Muscle of arm (tissue), 14 donors: ENCODE measurements at places on chromosomes 3 and 15.

DNA sequence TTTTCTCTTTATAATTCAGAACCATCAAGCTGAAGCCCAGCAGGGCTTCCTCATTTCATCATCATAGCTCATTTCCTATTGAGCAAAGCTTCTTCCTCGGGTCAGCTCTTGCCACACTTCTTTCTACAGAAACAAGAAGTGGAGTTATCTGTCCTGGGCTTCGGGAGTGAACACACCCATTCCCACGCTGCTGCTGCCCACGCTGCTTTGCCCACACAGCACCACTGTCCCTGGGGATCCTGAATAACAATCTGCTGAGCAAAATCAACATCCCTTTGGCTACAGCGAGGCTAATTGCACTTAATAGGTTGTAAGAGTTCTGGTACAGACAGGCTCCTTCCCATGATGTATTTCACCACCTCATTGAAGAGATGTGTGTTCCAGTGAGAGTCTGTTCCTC lies 23.7 kb downstream of the CEP19 start:
- peak; percentile 14 for DNase-seq

DNA sequence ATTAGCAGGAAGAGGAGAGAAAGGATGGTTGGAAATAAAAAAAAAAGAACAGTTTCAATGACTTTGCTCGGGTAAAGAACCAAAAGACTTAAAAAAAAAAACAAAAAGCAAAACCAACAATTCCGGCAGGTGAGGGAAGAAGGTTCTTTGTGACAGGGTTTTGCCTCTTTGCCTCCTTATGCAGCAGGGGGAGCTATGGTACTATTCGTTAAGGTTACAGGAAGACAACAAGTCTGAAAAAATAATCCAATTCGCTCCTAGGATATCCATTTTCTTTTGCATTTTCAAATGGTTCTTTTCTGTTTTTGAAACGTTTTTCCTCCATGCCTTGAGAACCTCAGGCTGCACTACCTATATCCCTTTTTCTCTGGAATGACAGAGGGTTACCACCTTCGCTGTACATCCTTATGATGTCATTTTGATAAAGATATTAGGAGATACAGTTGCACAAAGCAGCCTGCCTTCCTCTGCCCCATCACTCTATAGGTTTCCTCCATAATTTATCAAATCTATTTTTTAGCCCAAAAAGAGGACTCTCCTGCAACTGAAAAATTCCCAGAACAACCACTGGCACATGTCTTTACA lies 55.0 kb downstream of the CFAP20DC start:
- DNase-seq = peak; percentile 60

DNA sequence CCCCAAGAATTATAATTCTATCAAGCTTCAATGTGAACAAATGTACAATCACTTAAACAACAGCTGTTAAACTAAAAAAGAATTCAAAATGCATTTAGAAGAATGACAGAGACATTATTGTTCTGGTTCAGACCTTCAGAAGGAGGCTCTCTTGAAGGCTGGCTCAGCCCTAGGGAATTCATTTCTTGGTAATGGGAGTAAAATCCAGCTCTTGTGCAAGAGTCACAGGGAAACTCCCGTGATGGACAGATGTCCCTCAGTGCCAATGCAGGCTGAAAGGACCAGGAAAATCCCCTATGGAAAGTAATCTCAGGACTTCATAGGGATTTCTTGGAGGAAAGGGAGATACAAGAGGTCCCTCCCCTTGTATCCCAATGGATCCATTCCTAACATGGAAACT lies 149.9 kb upstream of the STT3B start:
- no peak for DNase-seq

DNA sequence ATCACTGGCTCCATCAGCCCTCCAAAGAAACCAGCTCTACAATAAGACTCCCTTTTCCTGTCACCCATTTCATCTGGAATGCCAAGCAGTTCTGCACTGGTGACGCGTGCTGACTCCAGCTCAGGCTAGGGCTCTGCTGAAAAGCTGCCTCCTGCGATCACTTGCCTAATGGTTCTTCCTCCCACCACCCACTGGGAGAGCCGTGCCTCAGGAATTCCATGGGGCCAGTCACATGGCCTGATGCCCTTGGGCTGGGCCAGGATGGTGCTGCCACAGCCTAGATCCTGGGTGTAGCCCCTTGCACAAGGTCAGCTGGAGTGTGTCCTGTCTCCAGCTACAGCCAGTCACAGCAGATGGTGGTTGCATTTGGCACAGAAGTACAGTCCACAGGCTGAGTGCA lies 98.9 kb downstream of the DNAJB8 start:
- no peak for DNase-seq

GRCh38 chr3:66140106-66140505 lies 80.7 kb upstream of the SLC25A26 start:
- no peak for DNase-seq

DNA sequence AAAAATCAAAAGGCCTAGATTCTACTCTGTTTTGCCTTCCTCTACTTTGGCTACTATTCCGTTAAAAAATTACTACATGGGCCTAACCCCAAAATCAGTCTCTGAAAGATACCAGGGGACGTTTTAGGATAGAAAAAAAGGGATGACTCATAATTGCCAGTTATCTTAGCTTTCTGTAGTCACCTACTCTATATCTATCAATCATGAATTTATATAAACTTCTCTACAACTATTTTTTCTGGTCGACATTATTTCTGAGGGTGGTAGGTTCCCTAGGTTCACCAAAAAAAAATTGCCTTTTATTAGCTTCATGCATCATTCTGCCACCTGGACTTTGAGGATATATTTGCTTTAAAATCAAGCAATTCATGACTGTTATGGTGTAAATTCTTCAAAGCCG lies 36.5 kb downstream of the RAF1 start:
- no peak for DNase-seq

DNA sequence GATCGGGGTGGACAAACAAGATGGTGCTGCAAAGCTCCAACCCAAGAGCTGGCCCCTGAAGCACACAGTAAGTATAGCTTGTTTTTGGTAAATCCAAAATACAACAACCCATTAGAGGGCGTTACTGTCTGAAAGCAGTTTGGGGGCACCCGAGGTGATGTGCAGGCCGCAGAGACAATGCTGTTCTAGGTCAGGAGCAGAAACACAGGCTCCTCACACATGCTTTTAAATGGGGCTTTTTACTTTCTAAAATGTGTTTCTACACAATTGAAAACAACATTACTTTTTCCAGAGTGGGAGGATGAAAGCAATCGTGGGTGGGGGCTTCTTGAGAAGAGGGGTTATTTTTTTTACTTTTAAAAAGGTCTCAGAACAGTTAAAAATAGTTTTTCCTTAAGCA lies 1029.3 kb upstream of the CFAP20DC start:
- DNase-seq = no peak

DNA sequence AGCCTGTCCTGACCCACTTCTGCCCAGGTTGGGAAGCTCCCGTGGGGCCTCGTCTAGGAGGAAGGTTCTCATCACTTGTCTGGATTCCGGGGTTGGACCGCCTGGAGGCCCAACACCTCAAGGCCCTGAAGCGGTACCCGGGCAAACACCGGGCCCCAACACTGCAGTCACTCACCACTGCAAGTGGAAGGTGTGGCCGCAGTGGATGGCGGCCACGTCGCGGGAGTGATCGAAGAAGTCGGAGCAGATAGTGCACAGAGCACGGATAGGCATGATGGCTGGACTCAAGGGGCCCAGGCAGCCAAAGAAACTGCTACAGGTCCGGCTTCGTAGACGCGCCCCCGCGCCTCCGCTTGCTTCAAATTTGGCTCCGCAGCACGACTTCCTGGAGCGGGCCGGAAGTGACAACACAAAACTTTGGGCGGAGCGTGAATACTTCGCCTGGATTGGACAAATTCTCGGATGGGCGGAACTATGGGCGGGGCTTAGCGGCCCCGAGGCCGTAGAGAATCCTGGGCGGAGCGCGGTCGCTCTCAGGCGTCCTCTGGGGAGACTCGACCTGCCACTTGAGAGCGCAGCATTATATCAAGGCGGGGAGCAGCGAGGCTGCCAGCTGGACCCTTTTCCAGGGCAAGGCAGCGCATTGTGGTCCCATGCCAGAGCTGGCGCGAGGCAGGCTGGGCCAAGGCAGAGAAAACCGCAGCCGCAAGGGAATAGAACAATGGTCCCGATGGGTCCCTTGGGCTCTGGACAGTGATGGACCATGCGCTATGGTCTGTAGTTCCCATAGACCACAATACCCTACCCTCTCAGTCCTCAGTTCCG lies at the start of gene TRAIP:
Gene TRAIP, minus strand, starts transcription at position 384 of the 825 bp plus-strand sequence. Its CDS starts 111 bp downstream, at position 273.
- DNase-seq = peak; percentile 97

GRCh38 chr15:63019511-63020109 lies 22.9 kb upstream of the TPM1 start:
- no peak for DNase-seq

DNA sequence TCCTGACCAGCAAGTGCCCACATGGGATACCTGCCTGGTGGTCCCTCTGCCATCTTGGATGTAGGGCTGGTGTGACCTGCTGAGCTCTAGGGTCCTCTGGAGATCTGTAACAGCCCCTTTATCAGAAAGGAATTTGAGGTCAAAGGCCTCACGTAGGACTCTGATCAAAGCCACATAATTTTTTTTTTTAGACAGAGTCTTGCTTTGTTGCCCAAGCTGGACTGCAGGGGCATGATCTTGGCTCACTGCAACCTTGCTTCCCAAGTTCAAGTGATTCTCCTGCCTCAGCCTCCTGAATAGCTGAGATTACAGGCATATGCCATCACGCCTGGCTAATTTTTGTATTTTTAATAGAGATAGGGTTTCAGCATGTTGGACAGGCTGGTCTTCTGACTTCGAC lies 9.5 kb downstream of the ITGB5 start:
- DNase-seq = no peak

- no peak for DNase-seq
Measured at GRCh38 chr3:151379083-151379734, 5.3 kb downstream of the P2RY12 start.

DNA sequence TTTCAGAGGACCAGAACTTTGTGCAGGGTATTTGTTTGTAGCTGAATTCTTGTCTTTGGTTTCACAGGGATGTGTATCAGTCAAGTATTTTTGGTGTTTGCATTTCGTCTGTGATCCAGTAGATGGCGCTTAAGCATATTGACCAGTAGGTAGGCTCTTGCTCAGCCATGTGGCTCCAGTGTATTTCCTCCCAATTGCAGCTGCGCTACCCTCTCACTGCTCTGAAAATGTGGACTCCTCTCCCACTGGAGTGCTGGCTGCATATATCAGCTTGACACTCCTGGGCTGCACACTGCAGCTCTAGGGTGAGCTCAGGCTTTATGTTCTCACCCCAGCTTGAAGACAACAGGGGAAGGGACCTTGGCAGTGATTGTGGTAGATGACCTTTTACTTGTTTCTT lies 1264.3 kb upstream of the ALCAM start:
- peak; percentile 28 for DNase-seq

DNA sequence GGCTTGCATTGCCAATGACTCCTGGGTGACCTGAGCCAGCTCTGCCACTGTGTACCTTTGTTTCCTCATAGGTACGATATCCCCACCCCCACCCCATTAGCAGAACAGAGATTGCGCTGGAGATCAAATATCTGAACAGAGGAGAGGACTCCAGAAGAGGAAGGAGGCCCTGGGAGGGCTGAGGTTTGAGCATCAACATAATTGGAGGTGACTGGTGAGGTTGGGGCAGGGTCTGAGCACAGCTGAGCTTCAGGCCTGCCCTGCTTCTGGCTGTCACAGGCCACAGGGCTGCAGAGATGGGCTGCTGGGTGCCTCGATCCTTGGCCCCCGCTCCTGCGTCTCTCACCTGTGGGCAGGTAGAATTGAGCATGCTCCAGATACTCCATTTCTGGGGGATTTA lies 21.3 kb upstream of the CACNA2D2 start:
- no peak for DNase-seq

GRCh38 chr3:66200147-66200546 lies 20.7 kb upstream of the SLC25A26 start:
- no peak for DNase-seq

DNA sequence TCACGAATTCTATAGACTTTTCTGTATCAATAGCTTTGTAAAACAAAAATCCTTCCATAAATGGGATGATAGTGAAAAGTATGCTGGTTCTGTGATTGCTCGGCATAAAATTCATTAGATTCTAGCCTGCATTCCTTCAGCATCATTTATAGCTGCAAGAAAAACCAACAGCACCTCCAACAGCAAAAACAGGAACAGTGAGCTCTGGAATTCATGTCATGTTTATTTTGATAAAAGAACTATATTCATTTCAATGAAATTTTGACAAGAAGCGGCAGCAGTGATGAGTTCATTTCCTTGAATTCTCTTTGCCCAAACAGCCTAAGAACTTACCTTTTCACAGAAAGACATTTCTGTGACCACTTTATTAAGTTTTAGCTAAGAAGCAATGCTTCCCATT lies 515.2 kb upstream of the CCDC54 start:
- peak; percentile 29 for DNase-seq
